H9 (cell line): ENCODE measurements at places on chromosomes 11 and 22. TPM values are rescaled to one million over a fixed set of nuclear protein-coding genes. Genes with fewer than 3 reads are reported as not detected.

The FOLR3 gene
- total RNA-seq = not detected in 2 replicates

The FXYD6 gene
- 16.3 and 18.3 TPM in 2 replicates for total RNA-seq

DNA sequence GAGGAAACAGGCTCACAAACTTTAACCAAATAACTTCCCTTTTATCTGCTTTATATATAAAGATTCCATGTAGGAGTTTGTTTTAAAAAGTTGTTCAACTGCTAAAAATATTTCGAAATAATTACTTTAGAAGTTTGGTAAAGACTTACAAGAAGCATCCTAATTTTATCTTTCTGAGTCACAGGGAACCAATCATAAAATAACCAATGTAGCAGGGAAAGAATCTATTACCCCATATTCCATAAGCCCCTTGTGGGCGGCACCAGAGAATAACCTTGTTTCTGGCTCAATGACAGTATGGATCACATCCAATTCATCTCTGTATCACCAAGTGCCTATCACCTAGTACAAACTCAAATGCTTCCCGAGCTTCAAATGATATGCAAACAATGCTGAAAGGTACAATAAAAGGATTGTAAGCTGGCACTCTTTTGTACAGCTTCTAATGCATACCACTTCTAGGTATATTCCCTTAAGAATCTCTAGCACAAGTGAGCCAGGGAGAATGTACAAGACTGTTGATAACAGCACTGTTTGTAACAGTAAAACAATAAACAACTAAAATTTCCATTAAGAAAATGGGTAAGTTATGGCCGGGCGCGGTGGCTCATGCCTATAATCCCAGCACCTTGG, 158.4 kb downstream of the ATG16L2 start:
- DNase-seq = no peak

DNA sequence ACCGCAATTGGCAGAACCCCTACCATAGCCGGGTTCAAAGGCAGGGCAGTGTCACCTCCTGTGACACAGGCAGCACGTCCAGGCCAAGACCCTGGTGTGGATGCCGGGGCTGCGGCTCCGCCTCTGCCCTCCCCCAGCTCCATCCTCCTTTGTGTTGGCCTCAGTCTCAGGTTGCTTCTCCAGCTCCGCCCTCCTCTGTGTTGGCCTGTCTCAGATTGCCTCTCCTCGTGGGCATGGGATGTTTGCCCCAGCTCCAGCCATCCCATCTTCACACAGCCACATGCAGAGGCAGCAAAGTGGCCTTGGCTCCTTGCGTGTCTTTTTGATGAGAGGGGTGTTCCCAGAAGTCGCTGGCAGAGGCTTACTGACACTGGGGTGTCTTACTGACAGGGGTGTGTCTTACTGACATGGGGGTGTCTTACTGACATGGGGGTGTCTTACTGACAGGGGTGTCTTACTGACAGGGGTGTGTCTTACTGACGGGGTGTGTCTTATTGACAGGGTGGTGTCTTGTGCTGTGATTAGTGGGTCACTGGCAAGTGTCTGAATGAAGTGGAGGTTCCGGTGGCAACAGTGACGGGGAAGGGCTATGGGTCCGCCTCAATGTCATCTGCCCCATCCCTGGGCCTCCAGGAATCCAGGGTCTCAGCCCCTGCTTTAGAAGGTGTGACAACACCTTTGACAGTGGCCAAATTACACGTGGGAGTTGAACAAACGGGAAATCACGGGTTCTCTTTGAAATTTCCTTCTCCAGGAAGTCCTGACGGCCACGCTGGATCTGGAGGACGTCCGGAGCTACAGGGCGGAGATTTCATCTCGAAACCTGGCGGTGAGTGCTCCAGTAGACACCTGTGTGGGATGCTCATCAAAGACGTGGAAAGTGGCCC, 24.9 kb downstream of the NADSYN1 start:
- DNase-seq = peak; percentile 76

GRCh38 chr11:12251666-12252560, 125.5 kb upstream of the PARVA start:
- DNase-seq = no peak

GRCh38 chr11:75194147-75194546, 43.2 kb downstream of the SLCO2B1 start:
- no peak for DNase-seq
